GM12878 (cell line): ENCODE measurements at places on chromosomes 2 and 18.

GRCh38 chr2:205566606-205567168, 115.6 kb upstream of the NRP2 start:
- no peak for DNase-seq

GRCh38 chr18:50374220-50374752, 560 bp upstream of the SKA1 start:
- no peak for DNase-seq

- no peak for DNase-seq
These were observed 110.7 kb downstream of the RAB3GAP1 start for GRCh38 chr2:135162786-135163185.

DNA sequence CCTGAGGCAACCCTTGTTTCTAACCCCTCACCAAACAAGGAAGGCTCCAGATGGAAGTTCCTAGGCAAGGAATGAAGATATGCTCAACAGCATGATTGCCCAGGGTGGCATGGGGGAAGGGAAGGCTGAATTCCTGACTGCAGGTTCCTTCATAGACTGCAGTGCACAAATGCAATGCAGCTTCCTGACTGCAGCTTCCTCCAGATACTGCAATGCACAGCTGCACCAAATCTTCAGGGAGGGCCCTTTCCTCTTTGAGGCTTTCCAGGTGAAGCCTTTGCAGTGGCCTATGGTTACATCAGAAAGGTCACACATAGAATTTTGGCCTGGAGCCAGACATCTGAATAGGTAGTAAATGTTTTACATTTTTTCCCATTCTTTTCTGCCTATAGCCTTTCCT, 58.8 kb upstream of the DYNAP start:
- DNase-seq: no peak

DNA sequence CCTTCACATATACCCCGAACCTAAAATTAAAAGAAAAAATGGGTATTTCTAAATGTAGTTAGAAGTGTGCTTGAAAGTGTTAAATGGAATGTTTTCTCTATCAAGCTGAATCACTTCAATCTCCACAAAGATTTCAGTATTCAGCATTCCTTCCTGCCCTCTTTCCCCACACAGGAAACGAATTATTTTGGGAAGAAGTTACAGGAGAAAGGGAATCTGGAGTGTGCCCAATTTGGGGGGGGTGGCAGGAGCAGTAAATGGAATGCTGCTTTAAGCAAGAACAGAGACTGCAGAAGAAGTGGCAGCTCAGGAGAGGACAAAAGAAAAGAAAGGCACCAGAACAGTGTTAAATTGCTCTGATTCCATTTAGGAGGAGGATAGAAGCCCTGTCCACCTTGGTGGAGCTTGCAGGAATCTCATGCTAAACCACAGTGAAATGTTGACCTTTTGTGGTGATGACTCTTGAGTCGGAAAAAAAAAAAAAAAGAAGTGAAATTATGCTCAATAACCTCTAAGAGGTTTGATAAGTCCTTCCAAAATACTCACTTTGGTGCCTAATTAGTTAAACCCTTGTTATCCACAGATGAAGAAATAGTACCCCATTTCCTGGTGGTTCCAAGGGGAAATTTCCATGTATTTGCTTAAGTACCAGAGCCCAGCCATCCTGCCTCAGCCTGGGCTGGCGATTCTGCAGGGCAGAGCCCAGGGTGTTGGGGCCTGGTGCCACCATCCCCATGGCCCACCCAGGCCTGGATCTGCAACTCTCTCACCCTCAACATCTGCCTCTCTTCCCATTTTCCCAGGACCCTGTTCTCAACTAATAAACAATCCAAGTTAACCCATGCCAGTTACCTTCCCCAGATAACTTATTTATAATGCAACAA, 56.5 kb downstream of the MYO5B start:
- no peak for DNase-seq

- no peak for DNase-seq
These were observed 3.0 kb upstream of the NCKAP5 start for GRCh38 chr2:133571249-133571648.

DNA sequence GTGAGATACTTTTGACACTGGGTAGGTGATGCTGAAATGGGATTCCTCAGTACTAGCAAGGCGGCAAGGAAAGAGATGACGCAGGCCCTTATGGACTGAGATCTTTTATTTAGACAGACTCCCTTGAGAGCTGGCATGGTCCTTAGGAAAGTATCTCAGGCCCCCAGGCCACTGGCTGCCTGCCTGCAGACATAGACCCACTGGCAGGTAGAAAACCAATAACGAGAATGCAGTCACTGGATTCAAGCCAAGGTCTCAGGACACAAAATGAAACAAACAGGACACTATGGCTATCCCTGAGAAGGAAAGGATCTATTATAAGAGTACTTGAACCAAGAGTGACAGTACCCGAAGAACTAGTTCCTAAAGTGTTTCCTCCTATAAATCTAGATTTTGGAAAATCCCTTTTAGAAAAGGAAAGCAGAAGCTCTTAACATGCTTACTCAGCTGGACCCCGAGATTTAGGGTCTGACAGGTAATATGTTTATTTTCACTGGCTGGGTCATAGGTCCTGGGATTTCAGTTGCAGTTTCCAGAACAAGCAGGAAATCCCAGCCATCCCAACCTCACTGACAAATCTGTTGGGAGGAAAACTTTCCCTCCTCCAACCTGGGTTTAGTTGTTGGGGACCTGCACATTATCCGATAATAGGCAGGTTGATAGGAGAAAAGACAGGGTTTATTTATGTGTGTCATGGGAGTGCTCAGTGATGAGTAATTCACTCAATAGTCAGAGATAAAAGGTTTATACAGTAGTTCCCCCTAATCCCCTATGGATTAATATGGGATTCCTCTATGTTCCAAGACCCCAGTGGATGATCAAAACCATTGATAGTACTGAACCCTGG, 44.5 kb downstream of the COMMD1 start:
- DNase-seq: no peak
